MCF 10A (cell line): ENCODE measurements at places on chromosomes 11 and 22. TPM values are rescaled to one million over a fixed set of nuclear protein-coding genes. Genes with fewer than 3 reads are reported as not detected.

Gene NXPE2
- not detected in 2 replicates for total RNA-seq

GRCh38 chr11:104279587-104279986 is 115.6 kb upstream of the PDGFD start:
- DNase-seq, result no peak

DNA sequence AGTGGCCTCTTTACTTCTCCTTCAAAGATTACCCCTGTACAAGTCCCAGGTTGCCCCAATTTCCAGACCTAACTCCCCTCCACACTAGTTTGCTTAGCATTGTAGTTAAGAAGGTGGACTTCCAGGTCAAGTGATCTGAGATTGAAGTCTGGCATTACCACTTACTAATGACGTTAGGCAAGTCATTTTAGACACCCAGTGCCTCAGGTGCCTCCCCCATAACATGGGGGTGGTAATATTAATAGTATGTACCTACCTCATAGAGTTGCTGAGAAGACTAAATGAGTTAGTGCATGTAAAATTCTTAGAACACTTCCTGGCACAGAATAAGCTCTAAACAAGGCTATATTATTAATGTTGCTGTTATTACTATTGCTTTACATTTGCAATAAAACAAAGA is 93.4 kb downstream of the SPON1 start:
- no peak for DNase-seq

- DNase-seq, result no peak
These were observed 13.8 kb upstream of the TFIP11 start for GRCh38 chr22:26525946-26526564.

DNA sequence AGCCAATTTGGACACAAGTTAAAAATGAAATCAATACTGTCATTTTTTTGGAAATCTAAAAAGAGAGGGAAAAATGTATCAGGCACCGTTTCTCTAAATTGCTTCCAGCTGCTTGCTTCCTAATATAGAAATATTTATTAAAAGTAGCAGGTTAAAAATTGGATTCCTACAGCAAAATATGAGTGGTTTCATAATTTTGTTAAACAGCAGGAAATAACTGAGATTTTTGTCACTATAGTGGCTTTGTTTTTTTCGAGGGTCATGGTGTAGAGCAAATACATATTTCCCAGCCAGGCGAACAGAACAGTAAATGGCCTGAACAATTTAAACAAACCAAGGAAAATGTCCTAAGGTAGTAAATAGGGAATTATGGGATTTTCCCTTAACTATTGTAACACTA is 159.7 kb downstream of the DDX10 start:
- no peak for DNase-seq

- no peak for DNase-seq
These were observed at the start of gene C1QTNF5 for GRCh38 chr11:119340335-119341221. Gene C1QTNF5, minus strand, starts transcription at chr11:119340883. Its CDS starts 486 bp downstream, at chr11:119340397.

DNA sequence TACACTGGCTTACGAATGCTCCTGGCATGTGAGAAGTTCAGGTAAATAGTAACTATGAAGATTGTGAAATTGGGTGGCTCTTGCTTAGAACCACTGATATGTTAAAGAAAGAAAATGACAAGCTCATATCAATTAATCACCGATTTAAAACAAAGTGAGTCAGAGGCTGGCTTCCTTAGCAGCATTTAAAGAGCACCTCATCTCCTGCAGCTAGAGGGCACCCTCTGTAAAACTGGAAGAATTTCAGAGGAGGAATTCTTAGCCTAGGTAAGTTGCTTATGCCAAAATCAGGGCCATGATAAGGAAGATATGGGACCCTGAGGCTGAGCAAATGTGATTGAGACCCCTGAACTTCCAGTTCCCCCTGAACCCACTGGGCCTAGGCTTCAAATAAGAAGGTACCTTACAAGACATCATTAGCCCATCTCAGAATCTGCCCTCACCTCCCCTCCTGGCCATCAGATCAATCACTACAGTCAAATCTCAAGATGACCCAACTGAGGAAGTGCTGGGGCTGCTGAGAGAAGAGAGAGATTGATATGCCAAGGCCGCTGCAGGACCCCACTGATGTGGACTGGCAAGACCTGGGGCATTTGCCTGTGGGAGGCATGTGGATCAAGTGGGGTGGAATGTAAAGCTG is 8.6 kb upstream of the CD3E start:
- DNase-seq, result peak; percentile 68

DNA sequence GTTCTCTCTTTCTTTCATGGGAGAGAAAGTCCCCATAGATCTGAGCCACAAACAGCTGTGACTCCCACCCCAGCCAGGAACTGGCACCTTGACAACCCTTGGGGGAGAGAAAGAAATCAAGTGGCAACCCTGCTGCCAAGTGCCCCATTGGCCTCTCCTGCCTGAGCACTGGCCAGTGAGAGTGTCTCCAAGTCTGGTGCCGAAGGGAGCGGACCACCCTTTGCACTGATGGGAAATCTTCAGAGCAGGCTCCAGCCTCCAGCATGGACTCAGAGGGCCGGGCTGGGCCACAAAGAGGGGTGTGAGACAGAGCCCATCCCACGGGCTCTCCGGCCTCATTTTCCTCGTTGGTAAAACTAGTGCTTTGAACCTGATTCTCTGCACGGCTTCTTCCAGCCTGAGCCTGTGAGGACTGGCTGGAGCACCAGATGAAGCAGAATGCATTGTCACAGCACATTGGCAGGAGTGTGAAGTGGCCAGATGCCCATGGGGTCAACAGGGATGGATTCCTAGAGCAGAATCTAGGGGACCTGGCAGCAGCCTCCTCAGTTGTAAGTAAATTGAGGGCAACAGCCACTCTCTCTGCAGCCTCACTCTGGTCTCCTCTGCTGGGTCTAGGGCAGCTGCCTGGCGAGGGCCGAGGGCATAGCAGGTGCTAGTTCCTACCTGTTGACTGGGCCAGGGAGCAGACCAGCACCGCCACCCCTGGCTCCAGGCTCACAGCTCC is 81.4 kb downstream of the TRIM29 start:
- DNase-seq, result no peak

DNA sequence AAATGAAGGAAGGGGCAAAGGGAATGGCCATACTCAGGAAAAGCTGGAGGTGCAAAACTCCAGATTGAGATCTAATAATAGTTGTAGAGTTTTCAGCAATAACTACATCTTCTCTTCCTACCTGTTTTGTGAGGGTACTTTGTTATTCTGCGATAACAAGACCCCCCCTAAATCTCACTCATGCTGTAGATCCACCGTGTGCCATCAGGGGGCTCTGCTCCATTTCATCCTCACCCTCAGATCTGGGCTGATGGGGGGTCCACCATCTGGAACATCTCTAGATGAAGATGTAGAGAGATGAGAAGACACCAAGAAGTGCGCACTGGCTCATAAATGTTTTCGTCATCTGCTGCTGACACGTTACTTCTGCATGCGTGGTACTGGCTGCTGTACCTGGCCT is 135.9 kb upstream of the KIRREL3 start:
- no peak for DNase-seq

DNA sequence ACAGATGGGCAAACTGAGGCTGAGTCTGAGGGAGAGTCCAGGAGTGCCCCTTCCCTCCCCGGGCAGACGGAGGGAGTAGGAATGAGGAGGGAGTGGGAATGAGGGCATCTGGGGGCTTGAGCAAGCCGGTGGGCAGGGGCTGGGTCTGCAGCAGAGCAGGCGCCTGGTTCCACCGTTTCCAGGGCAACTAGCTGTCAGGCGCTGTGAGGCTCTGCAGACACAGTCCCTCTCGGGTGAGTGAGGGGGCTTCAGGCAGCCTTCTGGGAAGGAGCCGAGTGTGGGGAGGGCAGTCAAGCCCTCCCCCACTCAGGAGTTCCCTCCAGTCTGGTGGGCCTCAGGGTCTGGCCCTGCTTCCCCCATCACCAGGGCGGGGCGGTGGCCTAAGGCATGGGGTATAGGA is 19.0 kb downstream of the TMEM258 start:
- no peak for DNase-seq

GRCh38 chr11:134527382-134528243 is 115.6 kb upstream of the B3GAT1 start:
- DNase-seq, result no peak
